ENCODE measurements at places on chromosomes 2 and 18. TPM values are rescaled to one million over a fixed set of nuclear protein-coding genes. Genes with fewer than 3 reads are reported as not detected.

- H3K36me3 ChIP-seq, result no peaks in the 10 kb centered on the region
- H3K4me3 ChIP-seq, result no peak overlapping the region
- no peak for DNase-seq
- no peak overlapping the region for H3K27ac ChIP-seq
Observed at GRCh38 chr2:110863726-110864125, 131.4 kb downstream of the ACOXL start.

- H3K4me1 ChIP-seq, result peaks cover 8% of the 10 kb centered on the region
- peak; percentile 93 for DNase-seq
- no peaks in the 10 kb centered on the region for H3K27me3 ChIP-seq
- peak overlapping the region; percentile 67 for H3K27ac ChIP-seq
Observed at GRCh38 chr2:204487447-204488229, 57.6 kb upstream of the PARD3B start.

DNA sequence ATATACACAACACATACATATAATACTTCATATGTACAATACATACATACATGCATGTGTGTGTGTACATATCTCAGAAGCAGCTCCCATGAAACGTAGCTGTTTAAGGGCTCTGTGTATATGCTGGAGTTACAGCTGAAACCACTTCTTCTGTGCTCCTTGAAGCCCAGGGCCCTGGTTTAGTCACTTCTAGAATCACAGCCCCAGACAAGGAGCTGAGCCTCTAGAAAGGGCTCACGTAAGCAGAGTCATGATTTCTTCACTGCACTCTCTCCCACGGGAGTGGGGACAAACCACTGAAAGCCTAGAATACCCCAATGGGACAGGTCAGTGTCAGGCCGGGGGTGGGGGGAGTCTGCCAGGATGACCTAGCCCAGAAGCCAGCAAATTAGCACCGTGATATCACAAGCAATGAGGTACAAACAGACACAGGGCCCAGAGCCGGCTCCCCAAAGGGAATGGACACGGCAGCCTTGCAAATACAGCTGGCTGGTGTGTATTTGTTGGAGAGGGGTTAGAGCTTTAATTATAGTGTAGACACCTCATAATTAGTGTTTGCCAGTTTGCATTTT lies 90.3 kb downstream of the C1QL2 start:
- no peak for DNase-seq
- no peaks in the 10 kb centered on the region for H3K36me3 ChIP-seq
- no peak overlapping the region for H3K4me3 ChIP-seq
- no peaks in the 10 kb centered on the region for H3K4me1 ChIP-seq
- H3K27me3 ChIP-seq, result no peaks in the 10 kb centered on the region

Gene CDCA7
- total RNA-seq, result 12.0 TPM

DNA sequence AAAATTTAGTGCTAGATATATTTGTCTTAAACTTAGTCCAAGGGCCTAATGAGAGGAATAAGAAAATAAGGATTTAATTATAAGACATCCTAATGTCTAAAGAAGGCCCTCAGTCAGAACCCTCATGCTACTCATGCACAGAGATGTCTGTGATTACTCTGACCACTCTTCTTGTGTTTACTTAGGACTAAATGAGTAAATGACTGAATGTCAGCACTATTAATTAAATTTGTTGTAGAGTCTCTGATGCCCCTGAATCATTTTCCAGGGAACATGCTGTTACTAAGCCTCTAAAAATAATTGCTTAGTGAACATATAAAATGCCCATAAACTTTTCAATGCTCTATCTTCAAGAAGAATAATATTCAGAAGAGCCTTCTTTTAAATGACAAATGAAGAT lies 32.4 kb downstream of the GULP1 start:
- no peaks in the 10 kb centered on the region for H3K36me3 ChIP-seq
- no peak overlapping the region for H3K27ac ChIP-seq
- no peaks in the 10 kb centered on the region for H3K27me3 ChIP-seq
- no peak for DNase-seq
- H3K4me3 ChIP-seq, result no peak overlapping the region

Gene CCDC102B
- total RNA-seq, result 0.54 TPM

DNA sequence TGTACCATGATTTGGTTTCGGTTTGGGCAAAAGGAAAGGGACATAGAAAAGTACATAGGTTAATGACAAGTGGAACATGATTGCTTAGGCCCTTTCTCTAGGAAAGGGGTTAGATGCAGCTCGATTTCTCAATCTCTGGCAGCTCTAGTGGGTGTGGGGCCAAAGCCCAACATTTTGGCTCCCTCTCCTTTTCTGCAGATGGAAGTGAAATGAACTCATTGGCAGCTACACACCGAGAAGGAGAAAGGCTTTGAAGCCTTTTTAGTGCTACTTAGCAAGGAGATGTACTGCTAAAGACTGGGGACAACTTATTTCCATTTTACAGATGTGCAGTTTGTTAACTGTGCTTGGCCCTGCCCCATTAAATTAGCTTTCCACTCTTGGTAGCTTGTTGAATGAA lies 93.8 kb downstream of the LYPD6B start:
- no peaks in the 10 kb centered on the region for H3K27me3 ChIP-seq
- H3K4me3 ChIP-seq, result no peak overlapping the region
- no peaks in the 10 kb centered on the region for H3K4me1 ChIP-seq

DNA sequence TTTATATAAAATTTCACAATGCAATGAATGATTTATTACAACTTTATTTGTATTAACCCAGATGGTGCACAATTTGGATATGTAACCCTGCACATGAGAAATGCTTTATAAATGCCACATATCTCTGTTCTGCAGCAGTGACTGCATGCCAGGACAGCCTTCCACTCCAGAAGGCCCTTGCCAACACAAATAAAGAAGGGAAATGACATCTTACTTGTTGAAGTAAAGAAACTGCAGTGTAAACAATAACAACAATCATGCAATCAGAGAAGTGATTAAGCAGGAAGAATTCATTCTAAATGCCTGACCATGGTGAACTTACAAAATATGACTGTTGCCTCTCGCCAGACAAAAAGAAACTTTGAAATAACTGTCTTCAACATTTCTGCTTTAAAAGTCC lies 129.9 kb upstream of the CHST9 start:
- DNase-seq, result no peak
- no peak overlapping the region for H3K27ac ChIP-seq
- no peak overlapping the region for H3K4me3 ChIP-seq
- no peaks in the 10 kb centered on the region for H3K36me3 ChIP-seq
- H3K4me1 ChIP-seq, result no peaks in the 10 kb centered on the region

Gene MARCHF4
- total RNA-seq, result 3.1 TPM

Gene ALPI
- not detected for total RNA-seq

DNA sequence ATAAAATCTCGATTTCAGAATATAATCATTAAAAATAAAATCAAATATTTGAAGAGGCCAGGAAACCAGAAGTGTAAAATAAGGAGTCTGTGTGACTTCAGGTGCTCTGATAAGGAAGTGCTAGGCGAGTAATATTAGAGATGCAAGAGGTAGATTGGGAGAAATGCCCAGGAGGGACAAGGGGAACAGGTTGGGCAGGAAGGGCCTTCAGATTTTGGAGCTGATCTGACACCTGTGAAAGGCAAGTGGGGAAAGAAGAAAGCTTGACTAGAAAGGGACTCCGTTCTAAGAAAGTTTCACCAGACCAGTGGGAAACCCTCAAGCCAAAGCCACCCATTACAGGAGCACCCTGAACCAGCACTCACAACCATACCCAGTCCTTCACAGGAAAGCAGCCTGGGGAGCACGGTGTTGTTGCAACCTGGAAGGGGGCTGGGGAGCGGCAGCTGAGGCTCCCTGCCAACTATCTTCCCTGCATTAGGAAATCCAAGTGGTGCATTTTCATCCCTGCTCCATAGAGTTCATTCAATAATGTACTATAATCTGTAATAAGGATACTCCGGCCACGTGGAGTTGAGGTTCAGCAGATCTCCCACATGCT lies 57.5 kb upstream of the GREB1L start:
- no peak for DNase-seq
- peaks cover 2% of the 10 kb centered on the region for H3K27me3 ChIP-seq
- H3K36me3 ChIP-seq, result no peaks in the 10 kb centered on the region
- H3K4me1 ChIP-seq, result no peaks in the 10 kb centered on the region
- no peak overlapping the region for H3K27ac ChIP-seq

DNA sequence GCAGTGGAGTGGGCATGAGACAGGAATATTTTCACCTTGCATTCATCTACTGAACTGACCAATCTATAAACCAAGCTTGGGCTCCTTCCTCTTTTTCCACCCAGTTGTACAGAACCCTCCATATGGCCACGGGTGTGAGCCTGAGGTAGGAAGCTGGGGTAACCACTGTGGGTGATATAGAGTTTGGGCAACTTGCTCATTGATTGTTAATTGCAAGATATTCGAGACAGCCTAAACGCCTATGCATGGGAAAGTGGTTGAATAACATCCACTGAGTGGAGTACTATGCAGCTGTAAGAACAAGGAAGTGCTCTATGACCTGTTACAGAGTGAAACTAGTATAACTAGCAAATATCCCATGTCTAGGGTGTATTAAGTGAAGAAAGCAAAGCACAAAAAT lies 7.3 kb upstream of the VAPA start:
- H3K27me3 ChIP-seq, result no peaks in the 10 kb centered on the region
- no peaks in the 10 kb centered on the region for H3K4me1 ChIP-seq
- DNase-seq, result no peak
- H3K36me3 ChIP-seq, result no peaks in the 10 kb centered on the region

GRCh38 chr2:1553671-1554295 lies 140.5 kb downstream of the TPO start:
- H3K27ac ChIP-seq, result peak overlapping the region; percentile 17
- no peaks in the 10 kb centered on the region for H3K36me3 ChIP-seq
- peaks cover 19% of the 10 kb centered on the region for H3K4me1 ChIP-seq
- peak; percentile 88 for DNase-seq
- no peak overlapping the region for H3K4me3 ChIP-seq

GRCh38 chr2:106197878-106198277 lies 3.8 kb upstream of the UXS1 start:
- H3K4me3 ChIP-seq, result no peak overlapping the region
- DNase-seq, result peak; percentile 92
- no peaks in the 10 kb centered on the region for H3K36me3 ChIP-seq
- peaks cover 5% of the 10 kb centered on the region for H3K27me3 ChIP-seq
- peaks cover 8% of the 10 kb centered on the region for H3K4me1 ChIP-seq
- peak overlapping the region; percentile 9 for H3K27ac ChIP-seq

DNA sequence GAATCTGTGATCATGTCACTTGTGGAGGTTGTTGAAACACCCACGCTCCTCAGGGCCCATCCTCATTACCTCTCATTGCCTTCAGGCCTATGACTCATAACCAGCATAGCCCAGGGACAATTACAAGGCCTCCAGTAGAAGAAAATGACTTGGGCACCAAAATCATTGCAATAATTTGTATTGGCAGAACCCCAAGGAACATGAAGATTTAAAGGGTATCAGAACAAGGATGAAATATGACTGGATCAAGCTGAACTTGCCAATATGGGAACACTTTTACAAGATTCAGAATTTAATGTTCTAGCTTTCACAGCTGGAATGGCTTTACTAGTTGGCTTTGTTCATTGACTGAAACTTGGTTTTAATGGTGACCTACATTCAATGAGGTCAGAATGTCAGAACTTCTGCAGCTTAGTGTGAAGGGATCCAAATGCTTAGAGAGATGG lies 156.4 kb downstream of the COPS8 start:
- H3K36me3 ChIP-seq, result no peaks in the 10 kb centered on the region
- peaks cover 7% of the 10 kb centered on the region for H3K4me1 ChIP-seq
- no peaks in the 10 kb centered on the region for H3K27me3 ChIP-seq
- no peak overlapping the region for H3K27ac ChIP-seq

DNA sequence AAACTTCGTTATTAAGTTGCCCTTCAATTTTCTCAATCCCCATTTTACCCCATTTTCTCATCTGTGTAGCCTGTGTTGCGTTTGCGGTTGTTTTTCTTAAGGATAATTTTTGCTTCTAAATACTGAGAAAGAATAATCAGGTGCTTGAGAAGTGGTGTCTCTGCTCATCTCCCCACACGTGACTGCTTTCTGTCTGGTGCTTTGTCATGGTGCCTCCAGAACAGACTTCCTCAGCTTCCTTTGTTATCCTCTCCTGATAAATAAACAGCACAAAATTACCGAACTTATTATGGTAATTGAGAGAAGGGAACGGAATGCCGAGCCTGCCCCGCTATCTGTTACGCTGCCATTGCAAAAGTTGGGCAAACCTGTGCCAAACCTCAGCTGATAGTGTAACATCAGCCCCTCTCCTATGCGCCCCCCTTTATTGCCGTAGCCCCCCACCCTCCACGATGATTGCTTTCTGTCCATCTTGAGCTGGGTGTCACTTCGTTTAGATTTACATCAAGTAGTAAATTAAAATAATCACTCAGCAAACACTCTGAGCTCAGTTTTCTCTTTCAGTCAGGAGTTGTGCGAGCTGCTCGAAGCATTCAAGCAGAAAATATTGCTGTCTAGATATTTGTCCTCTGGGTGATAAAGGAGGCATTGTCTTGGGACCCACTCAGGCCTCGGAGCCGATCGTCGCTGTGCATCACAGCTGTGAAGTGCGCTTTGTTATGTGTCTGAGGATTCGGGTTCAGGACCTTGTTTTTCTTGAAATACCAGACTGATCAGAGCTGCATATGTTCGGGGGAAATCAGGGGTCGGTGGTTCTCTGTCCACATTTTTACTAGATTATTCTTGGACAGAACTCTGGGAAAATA lies 1008.5 kb upstream of the FANCL start:
- no peak overlapping the region for H3K27ac ChIP-seq
- DNase-seq, result no peak
- H3K36me3 ChIP-seq, result no peaks in the 10 kb centered on the region
- H3K4me1 ChIP-seq, result no peaks in the 10 kb centered on the region
- no peaks in the 10 kb centered on the region for H3K27me3 ChIP-seq
- H3K4me3 ChIP-seq, result no peak overlapping the region

- H3K27me3 ChIP-seq, result no peaks in the 10 kb centered on the region
- H3K4me1 ChIP-seq, result no peaks in the 10 kb centered on the region
- H3K4me3 ChIP-seq, result no peak overlapping the region
- H3K36me3 ChIP-seq, result no peaks in the 10 kb centered on the region
- DNase-seq, result no peak
Observed at GRCh38 chr18:27541293-27541692, 356.2 kb upstream of the CHST9 start.

GRCh38 chr2:241689306-241689705 lies 2.7 kb upstream of the DTYMK start:
- no peak overlapping the region for H3K4me3 ChIP-seq
- peaks cover 25% of the 10 kb centered on the region for H3K36me3 ChIP-seq
- H3K27ac ChIP-seq, result no peak overlapping the region
- H3K27me3 ChIP-seq, result no peaks in the 10 kb centered on the region
- H3K4me1 ChIP-seq, result peaks cover 5% of the 10 kb centered on the region
- no peak for DNase-seq

Gene MOGAT1
- not detected for total RNA-seq

DNA sequence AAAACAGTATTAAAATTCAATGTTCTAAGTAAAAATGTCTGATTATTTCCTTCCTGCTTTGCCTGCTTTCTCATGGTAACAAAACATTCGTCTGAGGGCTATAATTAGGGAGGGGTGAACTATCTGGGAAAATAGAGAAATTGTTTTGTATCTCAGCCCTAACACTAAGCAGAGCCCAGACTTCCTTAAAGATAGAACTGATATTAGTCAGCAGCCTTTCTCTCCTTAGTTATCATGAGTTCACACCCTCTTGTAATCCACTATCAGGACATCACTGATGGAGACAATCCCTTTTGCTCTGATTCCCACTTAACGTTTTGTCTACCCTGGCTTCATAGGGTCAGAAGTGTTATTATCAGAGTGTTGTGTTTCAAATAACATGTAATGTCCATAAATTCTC lies 701.1 kb upstream of the ZEB2 start:
- no peak overlapping the region for H3K27ac ChIP-seq
- H3K27me3 ChIP-seq, result no peaks in the 10 kb centered on the region
- DNase-seq, result no peak

GRCh38 chr2:47189635-47190034 lies 34.5 kb upstream of the STPG4 start:
- peaks cover 27% of the 10 kb centered on the region for H3K4me1 ChIP-seq
- no peaks in the 10 kb centered on the region for H3K27me3 ChIP-seq
- peak; percentile 93 for DNase-seq
- no peaks in the 10 kb centered on the region for H3K36me3 ChIP-seq

- no peak overlapping the region for H3K4me3 ChIP-seq
- peak; percentile 87 for DNase-seq
- H3K36me3 ChIP-seq, result peaks cover 4% of the 10 kb centered on the region
- peak overlapping the region; percentile 26 for H3K27ac ChIP-seq
Observed at GRCh38 chr2:113962692-113963480, 73.0 kb downstream of the ACTR3 start.

Measured in IMR-90 (cell line).